ENCODE measurements at places on chromosomes 6 and 20. TPM values are rescaled to one million over a fixed set of nuclear protein-coding genes. Genes with fewer than 3 reads are reported as not detected.

DOK5 gene
- polyA plus RNA-seq, result not detected

COL21A1 gene
- polyA plus RNA-seq, result not detected

CCN6 gene
- polyA plus RNA-seq, result not detected

CLIC5 gene
- polyA plus RNA-seq, result 1.9 TPM

PRDM1 gene
- polyA plus RNA-seq, result 11.0 TPM

MAP3K4 gene
- polyA plus RNA-seq, result 10.5 TPM

Measured in IgD-negative memory B cell (primary cell).